CD4-positive, alpha-beta T cell treated with Interleukin-15 for 1 hour (primary cell): ENCODE measurements at places on chromosomes 11 and 22.
A peak's percentile ranks its signal among the peaks of the same experiment; 100 is the strongest.

DNA sequence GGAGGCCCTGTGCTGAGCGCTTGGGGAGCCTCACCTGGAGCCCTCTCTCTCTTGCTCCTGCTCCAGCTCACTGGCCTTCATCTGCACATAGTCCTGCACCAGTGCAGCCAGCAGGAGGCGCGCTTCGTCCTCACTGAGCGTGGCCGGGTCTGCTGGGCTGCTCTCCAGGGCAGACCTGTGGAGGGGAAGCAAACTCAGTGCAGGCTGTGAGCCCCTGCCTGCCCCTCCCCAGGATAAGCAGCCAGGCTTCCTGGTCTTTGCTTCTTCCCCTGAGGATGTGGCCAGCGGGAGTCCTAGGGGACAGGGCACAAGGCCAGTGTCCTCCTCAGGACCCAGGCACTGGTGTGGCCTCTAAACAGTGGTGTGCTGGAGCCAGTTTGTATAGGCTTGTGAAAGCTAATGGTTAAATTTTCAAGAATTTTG, 2.2 kb downstream of the CALCA start:
- no peak for DNase-seq

DNA sequence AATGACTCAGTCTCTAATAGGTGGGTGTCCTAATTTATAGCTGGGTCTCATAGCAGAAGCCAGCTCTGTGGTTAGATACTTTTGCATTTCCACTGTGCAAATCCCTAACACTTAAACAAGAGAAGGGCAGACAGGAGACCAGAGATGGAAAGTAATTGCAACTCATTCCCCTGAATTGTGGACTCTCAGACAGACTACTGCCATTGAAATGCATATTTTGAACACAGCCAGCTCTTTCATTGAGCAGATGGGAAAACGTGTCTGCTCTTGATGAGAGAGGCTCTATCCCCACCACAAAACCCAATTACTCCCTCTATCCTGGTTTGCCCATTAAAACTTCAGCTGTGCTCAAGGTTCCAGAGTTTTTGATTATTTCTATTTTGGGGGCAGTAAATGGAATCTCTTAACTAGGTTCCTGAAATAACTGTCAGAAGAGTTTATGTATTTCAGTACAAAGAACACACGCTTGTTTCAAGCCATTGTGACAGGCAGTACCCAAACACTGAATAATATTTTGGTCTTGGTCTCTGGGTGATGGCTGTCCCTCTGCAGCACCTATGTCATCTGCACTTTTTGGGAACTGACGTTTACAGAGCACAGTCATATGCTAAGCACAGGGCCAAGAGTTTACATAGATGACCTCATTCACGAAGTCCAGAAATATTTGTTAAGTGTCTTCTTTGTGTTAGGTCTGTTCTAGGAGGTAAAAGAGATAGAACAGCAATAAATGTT, 41.7 kb downstream of the FAM227A start:
- no peak for DNase-seq

- DNase-seq = no peak
Observed at GRCh38 chr11:66015454-66015881, 3.7 kb downstream of the CST6 start.

- no peak for DNase-seq
Observed at GRCh38 chr11:63729326-63729725, 39.2 kb downstream of the ZFTA start.

- no peak for DNase-seq
Observed at GRCh38 chr11:27386181-27386845, 23.3 kb upstream of the CCDC34 start.

- no peak for DNase-seq
Observed at GRCh38 chr11:128576555-128576954, 10.8 kb downstream of the ETS1 start.

GRCh38 chr11:125376117-125376516, 119.9 kb downstream of the FEZ1 start:
- no peak for DNase-seq

GRCh38 chr11:32312865-32313403, 122.4 kb downstream of the WT1 start:
- DNase-seq = peak; percentile 33

GRCh38 chr11:110069158-110069737, 23.9 kb upstream of the ZC3H12C start:
- DNase-seq = peak; percentile 27

GRCh38 chr11:1480555-1481482, 5.8 kb downstream of the MOB2 start:
- DNase-seq = no peak

DNA sequence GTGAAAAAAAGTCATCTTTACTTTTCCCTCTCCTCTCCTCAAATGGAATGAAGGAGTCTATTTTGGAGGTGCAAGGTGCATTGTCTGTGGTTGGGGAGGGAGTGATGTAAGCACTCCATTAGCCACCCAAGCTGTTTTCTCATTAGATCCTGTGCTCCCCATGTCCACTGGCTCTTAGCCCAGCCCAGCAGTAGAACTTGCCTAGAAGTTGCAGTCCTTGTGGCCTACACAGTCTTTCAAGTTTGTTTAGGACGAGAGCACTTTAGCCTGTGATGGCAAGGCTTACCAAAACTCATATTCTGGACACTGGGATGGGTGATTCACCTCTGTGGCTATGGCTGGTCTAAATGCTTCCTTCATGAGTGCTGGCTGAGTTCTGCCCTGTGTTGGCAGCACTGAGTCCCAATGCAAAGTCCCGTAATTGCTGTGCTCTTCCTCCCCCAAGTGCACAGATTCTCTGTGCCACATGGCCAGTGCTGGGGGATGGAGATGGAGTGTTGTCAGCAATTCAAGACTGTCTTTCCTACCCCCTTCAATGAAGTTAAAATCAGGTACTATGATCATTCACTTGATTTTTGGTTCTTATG, 15.8 kb downstream of the SLC22A25 start:
- DNase-seq = no peak

GRCh38 chr22:35648066-35649025, at the start of gene APOL6:
APOL6 (plus strand) TSS chr22:35648446; CDS start chr22:35656426, 7,980 bp downstream.
- DNase-seq = peak; percentile 64

GRCh38 chr22:50326225-50326955, 422 bp downstream of the DENND6B start:
- DNase-seq = no peak

DNA sequence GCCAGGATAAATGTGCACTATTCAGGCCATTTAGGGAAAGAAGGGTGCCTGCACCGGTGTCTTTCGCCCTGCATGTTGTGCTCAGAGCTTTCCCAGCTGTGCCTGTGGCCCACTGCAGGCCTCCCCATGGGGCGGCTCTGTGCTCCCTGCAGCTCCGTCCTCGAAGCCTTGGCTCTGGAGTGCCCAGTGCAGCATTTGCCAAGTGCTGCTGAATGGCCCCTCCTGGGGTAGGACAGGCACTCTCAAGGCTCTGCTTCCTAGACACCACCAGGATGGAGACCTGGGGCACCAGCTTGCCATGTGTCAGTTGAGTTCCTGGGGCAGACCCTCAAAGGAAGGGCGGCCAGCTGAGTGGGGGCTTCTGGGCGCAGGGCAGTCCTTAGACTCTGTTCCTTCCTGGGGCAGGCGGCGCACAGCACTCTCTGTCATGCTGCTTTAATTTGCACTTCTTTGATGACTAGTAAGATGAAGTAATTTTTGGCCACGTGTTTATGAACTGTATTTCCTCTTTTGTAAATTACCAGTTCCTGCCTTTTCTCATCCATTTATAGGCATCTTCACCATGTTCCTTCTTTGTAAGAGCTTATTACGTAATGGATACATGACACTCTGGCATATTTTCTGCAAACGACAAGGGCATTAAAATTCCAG, 32.1 kb upstream of the GNB1L start:
- peak; percentile 49 for DNase-seq

- DNase-seq = no peak
Observed at GRCh38 chr11:119928047-119928446, 199.0 kb upstream of the NECTIN1 start.

- DNase-seq = no peak
Observed at GRCh38 chr11:126360049-126360446, 4.6 kb downstream of the ST3GAL4 start.

DNA sequence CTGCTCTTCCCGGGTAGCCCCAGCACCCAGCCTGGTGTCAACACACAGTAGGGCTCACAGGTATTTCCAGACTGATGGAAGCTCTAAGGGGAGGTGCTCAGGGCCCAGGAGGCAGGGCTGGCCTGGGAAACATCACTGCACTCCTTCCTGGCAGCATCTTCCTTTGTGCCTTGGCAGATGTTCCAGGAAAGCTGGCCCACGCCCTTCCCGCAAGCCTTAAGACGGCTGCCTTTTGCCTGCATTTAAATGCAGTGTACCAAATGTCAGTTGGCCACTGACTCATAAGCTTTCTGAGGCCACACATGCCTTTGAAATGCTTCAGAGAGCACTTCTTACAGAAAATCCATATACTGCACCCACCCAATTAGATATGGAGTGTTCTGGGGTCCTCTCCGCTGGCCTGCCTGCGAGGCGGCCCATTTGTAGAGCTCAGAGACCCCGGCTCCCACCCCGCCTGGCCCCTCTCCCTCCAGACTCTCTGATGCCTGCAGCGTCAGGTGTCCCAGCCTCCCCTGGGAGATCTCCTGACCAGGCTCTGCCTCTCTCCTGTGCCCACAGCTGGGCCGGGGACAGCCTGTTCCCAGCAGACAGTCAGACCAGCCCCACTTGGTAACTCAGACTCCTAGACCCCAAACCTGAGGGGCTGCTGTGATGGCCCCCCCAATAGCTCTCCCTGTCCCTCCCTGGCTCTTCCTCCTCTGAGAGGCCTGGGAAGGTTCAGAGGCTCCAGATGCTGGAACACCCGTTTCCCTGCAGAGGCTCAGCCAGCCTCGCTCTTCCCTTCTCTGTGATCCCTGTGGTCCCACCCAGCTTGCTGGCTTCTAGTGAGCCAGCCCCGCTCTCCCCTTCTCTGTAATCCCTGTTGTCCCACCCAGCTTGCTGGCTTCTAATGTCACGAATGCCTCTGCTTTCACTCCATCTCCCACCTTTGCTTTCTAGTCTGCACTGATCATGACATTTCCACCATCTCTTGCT, 47.6 kb upstream of the THY1 start:
- no peak for DNase-seq

GRCh38 chr11:8558436-8558835, 35.6 kb downstream of the STK33 start:
- no peak for DNase-seq

DNA sequence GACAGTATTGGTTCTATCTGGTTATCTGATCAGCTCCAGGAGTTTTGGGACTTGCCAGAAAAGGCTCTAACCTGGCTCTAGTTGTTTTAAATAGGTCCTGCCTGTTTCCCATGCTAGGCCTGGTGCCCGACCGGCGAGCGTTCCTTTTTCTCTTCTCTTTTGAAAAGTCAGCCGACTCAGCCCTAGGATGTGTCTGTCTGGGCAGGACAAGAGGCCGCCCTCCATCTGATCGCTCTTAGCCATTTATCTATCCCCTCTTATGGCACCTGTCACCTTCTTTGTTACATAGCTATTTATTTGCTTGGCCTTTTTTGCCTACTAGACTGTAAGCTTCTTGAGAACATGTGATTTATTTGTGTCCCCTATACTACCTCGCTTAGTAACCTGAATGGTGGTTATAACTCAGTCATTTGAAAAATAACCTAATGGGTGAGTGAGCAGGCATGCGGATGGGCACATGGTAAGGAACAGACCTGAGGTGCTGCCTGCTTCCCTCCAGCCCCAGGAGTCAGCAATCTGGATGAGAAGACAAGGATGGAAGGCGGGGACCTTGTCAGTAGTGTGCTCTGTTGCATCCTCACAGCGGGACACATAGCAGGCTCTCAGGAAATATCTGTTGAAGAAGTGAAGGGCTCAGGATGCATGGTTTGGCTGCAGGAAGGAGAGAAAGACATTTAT, 108.4 kb downstream of the ZBTB16 start:
- no peak for DNase-seq

- no peak for DNase-seq
Observed at GRCh38 chr11:35626501-35626900, 8.2 kb downstream of the FJX1 start.

GRCh38 chr11:134231958-134232659, 7.6 kb downstream of the VPS26B start:
- no peak for DNase-seq
